ENCODE measurements at places on chromosomes 6 and 20.

DNA sequence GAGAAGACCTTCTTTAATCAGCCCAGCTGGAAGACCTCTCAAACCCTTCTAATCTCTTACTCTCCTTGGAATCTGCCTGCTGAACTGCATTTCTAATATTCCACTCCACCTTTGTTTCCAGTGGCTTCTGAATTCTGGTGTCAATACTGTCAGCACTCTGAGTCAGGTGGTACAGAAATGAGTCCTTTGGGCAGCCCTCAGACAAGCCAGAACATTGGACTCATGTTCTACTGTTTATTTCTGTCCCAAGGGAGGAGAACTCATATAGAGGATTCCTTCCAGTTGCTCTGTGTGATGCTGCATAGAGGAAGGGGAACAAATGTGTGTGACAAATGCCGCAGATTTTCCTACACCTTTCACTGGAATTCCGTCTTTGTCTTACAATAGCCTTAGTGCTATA lies 114.8 kb downstream of the PHF3 start:
- DNase-seq, result no peak

DNA sequence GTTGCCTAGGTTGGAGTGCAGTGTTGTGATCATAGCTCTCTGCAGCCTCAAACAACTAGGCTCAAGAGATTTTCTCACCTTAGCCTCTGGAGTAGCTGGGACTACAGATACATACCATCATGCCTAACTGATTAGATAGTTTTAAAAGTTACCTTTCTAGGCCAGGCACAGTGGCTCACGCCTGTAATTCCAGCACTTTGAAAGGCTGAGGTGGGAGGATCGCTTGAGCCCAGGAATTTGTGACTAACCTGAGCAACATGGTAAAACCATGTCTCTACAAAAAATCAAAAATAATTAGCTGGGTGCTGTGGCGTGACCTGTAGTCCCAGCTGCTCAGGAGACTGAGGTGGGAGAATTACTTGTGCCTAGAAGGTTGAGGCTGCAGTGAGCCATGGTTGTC lies 41.2 kb downstream of the SLC17A5 start:
- no peak for DNase-seq

DNA sequence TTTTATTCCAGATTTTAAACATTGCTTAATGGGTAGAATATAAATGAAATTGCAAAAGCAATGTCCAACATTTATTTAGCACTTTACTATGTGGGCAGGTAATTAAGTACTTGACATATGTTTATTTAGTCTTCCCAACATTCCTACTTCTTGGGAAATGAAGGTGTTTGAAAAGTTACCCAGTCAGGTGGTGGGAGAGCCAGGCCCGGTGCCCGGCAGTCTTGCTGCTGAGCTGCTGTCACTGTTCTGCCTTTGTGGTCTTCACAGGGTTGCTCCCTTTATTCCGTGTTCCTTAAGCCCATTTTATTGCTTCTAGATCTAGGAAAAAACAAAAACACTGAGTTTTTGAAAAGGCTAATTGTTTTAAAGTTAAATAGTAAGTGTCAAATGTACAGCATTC lies 42.6 kb upstream of the TULP4 start:
- no peak for DNase-seq

DNA sequence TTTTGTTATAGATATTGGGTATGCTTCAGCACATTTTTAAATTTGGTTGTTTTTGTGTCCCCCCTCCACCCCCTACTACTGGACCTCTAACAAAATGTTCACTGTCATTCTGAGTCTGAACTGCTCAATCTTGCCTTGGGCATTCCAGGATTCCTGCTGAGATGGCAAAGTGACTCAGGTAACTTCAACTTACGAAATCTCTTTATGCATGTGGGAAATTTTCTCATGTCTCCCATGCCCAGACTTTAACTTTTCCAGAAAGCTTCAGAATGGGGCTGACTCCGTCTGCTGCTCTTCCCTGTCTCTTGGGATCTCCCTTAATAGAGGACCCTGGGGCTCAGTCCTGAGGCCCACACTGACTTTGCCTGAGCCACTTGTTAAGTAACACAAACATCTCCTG lies 14.0 kb downstream of the CYP39A1 start:
- DNase-seq, result no peak

- DNase-seq, result no peak
These were observed 50.6 kb upstream of the EXOC2 start for GRCh38 chr6:743320-744096.

DNA sequence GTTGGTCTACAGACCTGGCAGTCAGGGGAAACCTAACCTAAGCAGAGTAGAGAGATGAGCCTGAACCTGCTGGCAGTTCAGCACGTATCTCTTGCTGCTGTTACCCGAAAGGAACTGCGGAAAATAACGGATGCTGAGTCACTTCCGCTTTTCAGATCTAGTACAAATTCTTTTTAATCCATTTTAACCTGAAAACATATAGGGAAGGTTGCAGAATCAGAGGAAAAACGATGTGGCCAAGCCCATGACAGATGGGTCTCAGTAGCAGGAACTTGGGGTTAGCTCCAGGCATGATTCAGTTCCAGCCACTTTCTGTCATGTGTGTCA lies 351.9 kb upstream of the PRND start:
- DNase-seq, result no peak

DNA sequence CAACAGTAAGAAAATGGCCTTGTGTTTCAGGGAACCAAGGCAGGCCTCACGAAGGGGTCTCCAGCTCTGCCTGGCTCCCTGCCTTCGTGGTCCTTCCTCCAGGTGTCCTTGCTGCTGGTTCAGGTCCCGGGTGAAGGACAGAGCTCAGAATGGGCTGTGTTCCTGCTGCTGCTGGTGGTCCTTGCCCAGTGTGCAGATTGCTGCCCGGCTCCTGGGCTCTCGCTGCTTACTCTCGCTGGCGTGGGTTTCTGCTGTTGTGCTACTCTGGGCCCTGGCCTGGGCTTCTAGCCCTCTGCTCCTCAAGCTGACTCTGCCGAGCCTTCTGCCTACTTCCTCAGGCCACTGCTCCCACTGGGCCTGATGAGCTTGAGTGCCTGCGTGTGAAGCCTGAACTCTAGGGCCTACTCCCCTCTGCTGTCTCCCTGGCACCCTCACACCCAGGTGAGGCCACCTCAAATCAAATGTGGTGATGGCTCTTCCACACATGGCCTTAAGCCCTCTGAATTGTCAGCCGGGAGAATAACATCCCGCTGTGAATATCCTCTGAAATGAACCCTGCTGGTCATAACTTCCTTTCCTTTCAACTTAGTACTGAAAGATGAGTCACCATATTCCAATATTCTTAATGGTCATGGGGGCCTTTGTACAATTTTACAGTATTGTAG lies 171.6 kb downstream of the FOXC1 start:
- DNase-seq, result no peak

DNA sequence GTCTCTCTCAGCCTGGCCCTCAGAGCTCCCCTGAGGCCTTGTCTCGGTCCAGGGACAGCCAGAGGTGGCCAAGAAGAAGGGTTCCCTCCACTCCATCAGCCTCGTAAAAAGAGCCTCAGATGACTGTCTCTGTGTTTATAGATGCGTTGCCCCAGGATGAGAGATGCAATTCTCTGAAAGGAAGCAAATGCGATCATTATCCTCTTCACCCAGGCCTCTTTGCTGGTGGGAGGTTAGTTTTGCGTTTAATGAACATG lies 90.4 kb downstream of the YTHDF1 start:
- no peak for DNase-seq

DNA sequence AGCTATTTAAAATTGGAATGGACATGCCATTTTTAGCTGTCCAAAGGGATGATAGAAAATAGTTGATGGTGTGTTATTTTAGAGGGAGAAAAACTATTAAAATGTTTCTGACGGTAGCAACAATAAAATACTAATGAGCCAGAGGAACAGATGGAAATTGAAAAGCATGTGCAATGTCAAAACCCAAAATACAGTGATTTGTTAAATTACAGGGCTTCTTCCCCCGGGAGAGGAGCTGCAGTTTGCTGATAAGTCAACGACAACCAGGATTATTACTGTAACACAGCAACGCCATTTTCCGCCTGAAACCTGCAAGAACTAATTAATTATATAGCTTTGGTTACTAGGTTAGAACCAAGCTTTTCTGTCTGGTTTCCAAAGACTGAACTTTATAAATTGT lies 179.6 kb upstream of the SPTLC3 start:
- DNase-seq, result no peak

DNA sequence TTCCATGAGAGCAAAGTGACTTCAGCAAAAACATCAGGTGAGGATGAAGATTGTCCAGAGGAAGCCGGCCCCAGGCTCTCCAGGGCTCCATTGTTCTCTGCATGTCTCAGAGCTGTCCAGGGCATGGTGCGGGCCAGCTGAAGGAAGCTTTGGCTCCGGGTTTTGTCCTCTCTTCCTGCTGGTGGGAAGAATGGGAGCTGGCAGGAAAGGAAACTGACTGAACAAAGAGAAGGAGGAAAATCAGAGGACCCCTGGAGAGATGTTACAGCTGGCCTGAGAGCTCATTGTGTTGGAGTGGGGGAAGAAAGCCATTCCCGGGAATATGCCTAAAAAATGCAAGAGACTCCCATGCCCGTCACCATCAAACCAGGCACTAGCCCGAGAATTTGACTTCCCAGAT lies 27.1 kb downstream of the PRND start:
- DNase-seq, result no peak

GRCh38 chr6:7311917-7312615 lies 933 bp downstream of the SSR1 start:
- DNase-seq, result no peak

- no peak for DNase-seq
These were observed 128.2 kb upstream of the ADGRB3 start for GRCh38 chr6:68506911-68507310.

- DNase-seq, result no peak
These were observed 4.8 kb downstream of the LBP start for GRCh38 chr20:38350879-38351775.

GRCh38 chr6:142746524-142746923 lies 198.5 kb downstream of the HIVEP2 start:
- DNase-seq, result peak; percentile 7

- DNase-seq, result no peak
These were observed 20.1 kb downstream of the HLA-DMB start for GRCh38 chr6:32920715-32921114.

DNA sequence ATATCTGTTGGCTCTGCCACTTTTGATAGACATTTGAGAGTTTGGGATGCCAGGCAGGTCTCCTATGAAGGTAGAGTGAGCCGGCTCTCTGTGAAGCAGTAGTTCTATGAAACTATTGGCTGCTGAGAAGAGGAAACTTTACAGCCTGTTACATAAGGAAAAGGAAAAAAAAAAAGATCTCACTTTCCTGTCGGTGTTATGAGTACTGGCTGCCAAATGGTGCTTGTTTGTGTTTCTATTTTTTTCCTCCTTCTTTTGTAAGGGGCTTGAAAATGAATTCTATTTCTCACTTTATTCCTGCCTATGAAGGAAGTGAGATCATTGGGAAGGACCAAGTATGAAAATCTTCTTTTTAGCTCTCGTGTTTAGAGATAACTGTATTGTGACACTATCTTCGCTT lies 73.1 kb upstream of the CLDN20 start:
- DNase-seq, result no peak

- DNase-seq, result no peak
These were observed 119.7 kb downstream of the GRIK2 start for GRCh38 chr6:101513181-101513580.

DNA sequence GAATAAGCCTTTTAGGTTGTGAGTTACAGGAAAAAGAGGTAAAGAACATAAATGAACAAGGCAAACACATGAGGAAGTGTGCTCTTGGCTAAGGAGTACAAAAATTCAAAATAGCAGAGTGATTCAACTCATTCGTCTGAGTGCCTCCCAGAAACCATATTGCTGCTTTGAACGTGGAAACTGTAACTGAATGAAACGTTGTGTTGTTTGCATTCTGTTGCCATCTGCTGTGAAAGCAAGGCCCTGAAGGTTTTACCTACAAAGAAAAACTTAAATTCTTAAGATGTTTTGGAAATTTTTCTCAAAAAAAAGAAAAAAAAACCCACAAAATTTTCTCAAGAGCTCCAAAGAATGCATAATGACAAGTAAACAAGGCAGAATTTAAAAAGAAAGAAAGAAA lies 375.4 kb upstream of the HS3ST5 start:
- DNase-seq, result no peak

- no peak for DNase-seq
These were observed 19.6 kb upstream of the LTV1 start for GRCh38 chr6:143823548-143823947.

GRCh38 chr6:102571236-102571908 lies 1177.9 kb downstream of the GRIK2 start:
- DNase-seq, result no peak

DNA sequence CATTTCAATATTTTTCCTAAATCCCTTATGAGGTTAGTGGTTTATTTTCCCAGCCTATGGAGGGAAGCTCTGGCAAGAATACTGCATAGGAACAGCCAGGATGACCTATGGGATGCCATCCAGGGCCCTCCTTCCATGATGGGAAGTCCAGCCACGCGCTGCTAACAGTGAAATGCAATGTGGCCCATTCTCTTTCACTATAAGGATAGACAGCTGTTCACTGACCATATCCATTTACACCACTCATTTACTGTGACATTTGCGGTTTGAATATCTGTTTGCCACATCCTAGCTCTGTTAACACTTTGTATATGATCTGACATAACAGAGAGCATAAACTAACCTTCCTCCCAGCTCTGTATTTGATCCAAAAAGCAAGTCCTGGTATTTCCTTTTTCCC lies 471.7 kb downstream of the CBLN4 start:
- DNase-seq, result no peak

DNA sequence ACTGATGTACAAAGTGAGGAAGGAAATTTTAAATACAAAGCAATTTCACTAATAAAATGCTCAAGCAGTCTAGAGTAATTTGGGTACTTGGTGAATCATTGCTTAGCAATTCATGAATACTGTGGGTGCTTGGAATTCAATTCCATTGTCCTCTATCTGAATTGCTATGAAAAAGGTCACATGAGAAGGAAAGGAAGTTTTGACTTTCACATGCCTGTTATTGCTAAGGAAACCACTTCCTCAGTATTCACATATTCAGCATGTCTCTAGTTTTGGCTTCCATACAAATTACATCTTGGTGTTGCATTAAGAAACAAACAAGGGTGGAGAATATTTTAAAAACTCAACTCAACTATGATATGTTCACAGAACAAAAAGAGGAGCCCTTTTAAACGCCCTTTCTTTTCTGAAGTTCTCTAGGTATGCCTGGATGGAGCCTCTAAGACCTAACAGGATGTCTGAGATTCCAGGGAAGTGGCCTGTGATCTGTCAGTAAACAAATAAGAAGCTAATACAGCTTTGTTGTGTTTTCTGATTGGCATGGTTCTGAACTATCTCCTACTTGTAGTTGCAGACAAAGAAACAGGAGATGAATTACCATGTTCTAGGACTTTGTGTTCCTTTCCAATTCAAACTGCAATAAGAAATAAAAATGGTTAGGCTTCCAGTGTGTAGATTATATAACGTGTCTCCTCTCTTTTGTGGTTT lies 190.4 kb downstream of the OGFRL1 start:
- no peak for DNase-seq
